ENCODE measurements at places on chromosomes 13 and 19.

DNA sequence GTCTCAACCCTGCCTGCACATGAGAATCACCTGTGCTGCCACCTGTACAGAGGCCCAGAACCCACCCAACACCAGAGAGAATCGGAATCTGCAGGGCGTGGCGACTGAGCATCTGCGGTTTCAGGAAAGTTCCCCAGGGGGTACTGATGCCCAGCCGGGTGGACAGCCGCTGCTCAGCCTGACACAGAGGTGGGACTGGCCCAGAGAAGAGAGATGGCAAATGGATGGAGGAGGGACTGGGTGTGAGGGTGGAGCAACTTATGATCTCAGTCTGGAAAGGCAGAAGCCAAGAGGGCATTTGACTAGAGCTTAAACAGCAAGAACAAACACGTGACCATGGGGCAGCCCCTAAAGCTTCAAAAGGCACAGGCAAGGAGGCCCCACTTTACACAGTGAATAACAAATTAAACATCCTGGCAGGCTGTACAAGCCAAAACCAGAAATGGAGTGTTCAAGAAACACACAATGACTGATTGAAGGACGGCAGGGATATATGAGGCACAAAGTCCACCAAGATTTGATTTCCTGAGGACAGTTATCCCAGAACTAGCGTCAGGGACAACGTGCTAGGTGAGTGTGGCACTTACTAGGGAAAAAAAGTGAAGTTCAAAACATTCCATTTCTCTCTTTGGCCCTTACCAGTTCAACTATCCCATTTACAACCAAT, 3.1 kb downstream of the RANBP3 start:
- DNase-seq, result no peak

DNA sequence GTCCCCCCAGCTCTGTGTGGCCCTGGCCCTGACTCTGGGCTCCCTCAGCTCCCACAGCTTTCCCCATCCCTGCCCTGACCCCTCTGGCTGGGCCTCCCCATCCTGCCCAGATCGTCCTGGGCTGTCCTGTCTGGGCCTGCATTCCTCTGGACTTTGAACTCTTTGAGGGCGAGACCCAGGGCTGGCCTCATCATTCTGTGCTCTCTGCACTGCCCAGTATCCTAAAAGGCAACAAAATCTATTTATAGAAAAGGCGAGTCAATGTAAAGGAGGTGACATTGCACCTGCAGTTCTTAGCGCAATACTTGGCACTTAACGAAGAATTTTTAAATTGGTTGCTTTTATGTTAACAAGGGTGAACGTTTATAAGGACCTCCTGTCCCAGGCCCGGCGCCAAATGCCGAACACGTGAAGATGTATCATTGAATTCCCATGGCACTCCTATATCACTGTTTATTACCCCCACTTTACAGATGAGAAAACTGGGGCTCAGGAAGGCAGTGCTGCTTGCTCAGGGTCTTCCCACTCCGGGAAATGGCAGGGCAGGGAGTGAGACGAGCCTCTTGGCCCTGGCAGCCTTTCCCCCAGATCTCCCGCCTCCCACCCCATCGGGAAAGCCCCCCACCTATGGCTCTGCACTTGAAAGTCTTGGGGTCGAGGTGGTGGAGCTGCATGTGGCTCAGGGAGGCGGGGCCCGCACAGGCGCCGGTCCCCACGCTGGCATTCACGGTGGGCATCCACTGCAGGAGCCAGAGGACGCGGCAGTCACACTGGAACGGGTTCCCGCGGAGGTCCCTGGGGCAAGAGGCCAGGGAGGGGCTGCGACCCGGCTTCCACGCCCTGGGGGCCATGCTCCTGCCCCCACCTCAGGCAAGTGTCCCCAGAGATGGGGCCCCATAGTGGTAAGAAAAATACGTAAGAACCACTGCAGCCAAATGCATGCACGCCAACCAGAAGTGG, 3.8 kb downstream of the LGI4 start:
- no peak for DNase-seq

GRCh38 chr13:93243375-93244063, 16.9 kb downstream of the GPC6 start:
- no peak for DNase-seq

DNA sequence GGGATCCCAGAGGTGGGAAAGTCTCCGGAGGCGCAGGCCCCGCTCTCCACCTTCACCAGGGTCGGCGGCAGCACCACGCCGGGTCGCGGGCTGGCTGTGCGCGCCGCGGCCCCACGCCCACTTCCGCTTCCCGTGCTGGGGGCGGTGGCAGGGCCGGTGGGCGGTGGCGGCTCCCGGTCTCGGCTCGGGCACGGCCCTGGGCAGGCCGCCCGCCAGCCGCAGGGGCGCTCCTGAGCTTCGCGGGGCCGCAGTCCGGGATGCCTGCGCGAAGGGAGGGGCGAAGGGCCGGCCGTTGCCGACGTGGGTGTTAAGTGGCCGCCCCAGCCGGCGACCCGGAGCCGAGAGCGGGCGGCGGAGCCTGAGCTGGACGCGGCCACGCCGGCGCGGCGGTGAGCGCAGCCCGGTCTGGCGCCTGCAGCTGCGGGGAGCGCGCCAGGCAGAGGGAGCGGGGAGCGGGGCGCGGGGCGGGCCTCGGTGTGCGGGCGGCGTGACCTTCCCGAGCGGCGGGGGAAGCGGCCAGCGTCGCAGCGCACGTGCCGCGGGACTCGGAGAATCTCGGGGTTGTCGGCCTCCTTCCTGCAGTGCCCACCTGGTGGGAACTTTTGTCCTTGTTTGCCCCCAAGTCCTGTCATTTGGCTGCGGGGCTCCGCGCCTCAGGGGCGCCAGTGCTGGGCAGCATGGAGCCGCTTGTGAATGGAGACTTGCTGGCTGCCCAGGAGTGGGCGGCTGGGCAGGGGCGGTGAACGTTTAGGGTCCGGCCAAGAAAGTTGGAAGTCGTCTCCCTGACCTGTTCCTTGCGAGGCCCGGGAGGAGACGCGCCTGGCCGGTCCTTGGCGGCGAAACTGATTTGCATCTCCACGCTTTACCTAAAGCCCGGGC, at the start of gene SLC25A15:
Gene SLC25A15 (plus strand): TSS at position 337 of the 879 bp plus-strand sequence. CDS start 3,616 bp downstream, outside the sequence.
- peak; percentile 61 for DNase-seq

GRCh38 chr19:10105509-10106099, 558 bp upstream of the PPAN start:
- DNase-seq, result no peak

GRCh38 chr19:53553865-53554791, 16.2 kb downstream of the ZNF331 start:
- DNase-seq, result peak; percentile 41

GRCh38 chr13:64718116-64718515, 2512.0 kb downstream of the PCDH9 start:
- no peak for DNase-seq

- no peak for DNase-seq
Measured at GRCh38 chr13:96379967-96380366, 290.1 kb downstream of the HS6ST3 start.

GRCh38 chr13:94239135-94239534, 240.3 kb downstream of the DCT start:
- no peak for DNase-seq

DNA sequence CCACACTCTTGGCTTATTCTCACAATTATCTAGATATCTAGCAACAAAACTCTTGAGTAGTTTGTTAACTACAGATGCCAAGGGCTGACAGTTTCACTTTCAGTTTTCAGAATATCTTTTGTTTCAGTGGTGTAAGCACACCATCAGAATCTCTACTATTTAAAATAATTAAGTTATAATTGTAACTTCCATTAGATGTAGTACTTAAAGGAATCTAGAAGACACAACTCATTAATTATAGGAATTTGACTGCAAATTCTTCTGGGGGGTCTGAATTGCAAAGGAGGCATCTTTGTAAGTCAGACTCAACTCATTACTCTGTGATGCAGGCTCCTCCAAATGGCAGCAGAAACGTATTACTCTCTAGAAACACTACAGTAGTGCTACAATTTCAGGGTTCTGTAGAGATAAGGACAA, 44.9 kb upstream of the USPL1 start:
- DNase-seq, result no peak

DNA sequence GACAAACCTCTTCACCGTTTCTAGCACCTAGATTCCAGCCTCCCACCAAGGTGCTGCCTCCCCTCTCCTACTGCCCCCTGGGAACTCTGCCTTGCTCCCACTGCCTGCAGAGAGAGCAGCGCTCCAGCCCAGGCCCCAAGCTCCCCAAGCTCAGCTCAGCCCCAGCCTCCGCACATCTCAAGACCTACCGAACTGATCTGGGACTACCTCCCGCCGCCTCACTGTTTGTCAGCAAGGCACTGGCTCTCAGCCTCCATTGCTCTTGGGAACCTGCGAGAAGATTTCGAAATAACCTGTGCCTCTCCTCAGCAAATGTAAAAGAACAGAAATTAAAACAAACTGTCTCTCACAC, 92.4 kb upstream of the GPR183 start:
- no peak for DNase-seq

GRCh38 chr19:40416918-40417642, 3.9 kb upstream of the PRX start:
- no peak for DNase-seq

- no peak for DNase-seq
Measured at GRCh38 chr19:57233207-57233606, 2.4 kb downstream of the AURKC start.

GRCh38 chr19:13026462-13027370, 31.4 kb downstream of the NFIX start:
- DNase-seq, result peak; percentile 62

- DNase-seq, result no peak
Measured at GRCh38 chr19:37513397-37513796, 6.7 kb downstream of the ZNF793 start.

GRCh38 chr13:52664272-52664671, 11.6 kb downstream of the SUGT1 start:
- no peak for DNase-seq

GRCh38 chr13:21233086-21233485, 56.6 kb downstream of the MRPL57 start:
- no peak for DNase-seq

DNA sequence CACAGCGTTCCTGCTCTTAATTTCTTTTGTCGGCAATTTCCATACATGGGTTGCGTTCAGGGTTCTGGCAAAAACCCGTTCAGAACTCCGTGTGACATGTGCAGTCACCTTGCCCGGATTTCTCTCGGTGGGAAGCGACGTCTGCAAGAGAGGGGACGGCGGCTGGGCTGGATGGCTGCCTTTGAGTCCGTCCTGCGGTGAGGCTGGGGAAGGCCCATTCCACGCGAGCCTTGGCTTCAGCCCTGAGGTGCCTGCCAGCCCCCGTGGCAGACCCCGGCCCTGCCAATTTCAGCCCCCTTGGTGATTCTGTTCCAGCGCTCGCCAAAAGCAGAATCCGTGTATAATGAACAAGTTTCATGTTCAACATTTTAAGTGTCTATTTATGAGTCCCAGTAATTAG, 72.6 kb upstream of the TSHZ3 start:
- no peak for DNase-seq

GRCh38 chr13:50426927-50427326, 411.7 kb downstream of the KCNRG start:
- no peak for DNase-seq
